ENCODE measurements at places on chromosomes 1 and 21.

DNA sequence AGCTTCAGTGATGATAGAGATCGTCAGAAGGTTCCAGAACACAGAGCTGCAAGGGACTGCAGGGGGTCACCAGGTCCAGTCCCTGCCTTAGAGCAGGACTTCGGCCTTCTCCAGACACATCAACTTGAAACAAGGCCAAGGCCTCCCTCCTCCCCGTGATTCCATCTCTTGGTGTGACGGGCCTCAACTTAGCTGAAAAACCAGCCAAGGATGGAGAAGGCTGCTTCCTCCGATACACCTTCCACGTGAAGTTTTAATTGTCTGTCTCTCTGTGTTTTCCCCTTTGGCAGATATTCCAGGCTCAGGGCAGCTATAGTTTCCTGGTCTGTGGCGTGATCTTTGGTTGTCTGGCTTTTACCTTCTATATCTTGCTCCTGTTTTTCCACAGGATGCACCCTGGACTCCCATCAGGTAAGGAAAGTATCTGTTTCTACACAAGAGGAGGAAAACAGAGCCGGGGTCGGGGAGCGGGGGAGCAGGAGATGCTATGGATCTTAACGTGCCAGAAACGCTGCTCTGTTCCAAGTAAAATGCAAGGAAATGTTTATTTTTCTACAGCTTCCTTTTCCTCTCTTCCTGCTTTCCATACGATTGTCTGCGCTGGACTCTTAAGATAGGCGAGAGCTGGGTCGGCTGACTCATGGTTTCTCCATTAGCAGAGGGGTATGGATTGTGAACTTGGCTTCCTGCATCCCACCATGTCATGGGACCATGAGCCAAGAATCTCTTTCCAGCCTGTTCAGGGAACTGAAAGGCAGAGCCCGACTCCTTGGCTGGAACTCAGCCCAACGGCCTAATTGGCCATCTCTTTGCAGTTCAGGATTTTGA, 32.8 kb downstream of the ELK4 start:
- DNase-seq = no peak

GRCh38 chr1:69410893-69411292, 156.8 kb upstream of the LRRC7 start:
- no peak for DNase-seq

DNA sequence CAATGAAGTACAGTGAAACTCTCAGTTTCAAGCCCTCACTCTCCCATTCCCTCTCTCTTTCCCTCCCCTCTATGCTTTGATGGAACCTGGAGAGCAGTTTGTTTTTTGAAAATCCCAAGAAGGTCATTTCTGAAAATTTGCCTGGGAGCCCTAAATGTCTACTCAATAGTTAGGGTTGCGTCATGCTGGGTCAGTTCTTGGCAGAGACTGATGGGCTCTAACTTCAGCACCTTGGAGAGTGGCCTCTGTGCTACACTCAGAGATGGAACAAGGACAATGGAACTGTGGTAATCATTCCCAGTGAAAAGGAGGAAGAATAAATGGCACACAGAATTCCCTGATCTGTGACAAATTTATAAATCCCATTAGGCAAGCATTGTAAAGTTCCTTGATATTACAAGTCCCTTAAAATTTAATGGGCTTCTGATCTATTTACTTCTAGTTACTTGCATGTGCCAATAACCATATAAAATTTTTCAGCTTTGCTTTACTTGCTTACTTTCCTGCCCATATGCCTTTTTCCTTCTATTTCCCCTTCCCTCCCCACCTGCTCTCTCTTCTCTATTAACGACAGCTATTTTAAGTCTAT, 182.9 kb upstream of the KCND3 start:
- peak; percentile 51 for DNase-seq

DNA sequence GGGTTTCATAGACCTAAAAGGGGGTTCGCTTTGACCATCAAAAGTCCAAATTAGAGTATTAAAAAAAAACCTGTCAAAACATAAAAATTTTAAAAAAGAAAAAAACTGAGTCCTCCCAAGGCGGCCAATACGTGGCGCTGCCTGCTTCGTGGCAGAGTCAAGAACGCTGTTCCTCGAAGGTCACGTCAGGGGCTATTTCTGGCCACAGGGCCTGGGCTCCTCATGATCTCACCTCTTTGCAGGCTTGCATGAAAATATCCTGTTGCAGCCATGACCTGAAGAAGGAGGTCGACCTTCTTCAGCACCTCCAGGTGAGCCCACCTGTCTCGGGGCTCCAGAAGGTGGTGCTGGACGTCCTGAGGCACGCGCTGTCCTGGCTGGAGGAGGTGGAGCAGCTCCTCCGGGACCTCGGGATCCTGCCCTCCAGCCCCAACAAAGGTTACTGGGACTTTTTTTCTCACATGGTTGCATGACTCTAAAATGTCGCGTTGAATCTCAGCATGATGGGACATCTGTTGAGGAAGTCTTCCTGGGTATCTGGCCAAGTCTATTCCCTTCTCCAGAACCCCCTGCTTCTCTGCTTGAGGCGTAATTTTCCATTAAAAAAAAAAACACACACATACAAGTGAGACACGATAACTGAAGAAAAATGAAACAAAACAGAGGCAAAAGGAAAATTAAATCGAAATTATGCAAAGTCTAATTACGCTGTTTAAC, 80.4 kb upstream of the EFHD2 start:
- no peak for DNase-seq

DNA sequence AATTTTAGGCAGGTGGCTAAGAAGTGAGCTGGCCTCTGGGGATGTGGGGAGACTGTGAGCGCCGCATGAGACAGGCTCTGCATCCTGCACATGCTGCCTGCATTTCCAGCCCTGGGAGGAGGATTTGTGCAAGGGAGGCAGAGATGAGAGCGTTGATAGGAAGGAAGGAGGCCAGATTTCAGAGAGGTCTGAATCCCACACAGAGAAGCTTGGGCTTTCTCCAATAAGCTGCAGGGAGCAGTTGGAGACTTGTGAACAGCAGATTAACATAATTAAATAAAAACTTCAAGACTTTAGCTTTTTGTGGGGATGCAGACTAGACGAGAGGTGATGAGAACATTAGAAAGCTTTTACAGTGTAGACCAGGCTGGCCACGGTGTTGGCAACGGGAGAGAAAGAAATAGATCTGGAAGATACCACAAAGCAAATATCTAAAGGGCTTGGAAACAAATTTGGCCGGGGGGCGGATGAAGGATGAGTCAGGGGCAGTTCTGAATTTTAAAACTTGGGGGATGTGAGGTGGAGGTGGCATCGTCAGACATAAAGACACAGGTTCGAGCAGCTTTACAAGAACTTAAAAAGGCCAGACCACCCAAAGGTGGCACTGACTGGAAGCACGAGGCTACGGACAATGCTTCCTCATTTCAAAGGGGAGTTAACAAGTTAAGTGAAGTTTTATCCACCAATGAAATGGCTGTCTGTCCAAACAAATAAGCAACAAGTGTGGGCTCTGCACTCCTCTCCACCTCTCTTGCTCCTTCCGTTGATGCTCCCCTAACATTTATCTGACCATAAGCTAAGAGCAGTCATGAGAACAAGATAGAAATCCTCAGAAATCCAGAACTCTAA, 57.0 kb downstream of the HIVEP3 start:
- peak; percentile 16 for DNase-seq

GRCh38 chr21:31008355-31008754, 29.9 kb downstream of the KRTAP19-8 start:
- no peak for DNase-seq

DNA sequence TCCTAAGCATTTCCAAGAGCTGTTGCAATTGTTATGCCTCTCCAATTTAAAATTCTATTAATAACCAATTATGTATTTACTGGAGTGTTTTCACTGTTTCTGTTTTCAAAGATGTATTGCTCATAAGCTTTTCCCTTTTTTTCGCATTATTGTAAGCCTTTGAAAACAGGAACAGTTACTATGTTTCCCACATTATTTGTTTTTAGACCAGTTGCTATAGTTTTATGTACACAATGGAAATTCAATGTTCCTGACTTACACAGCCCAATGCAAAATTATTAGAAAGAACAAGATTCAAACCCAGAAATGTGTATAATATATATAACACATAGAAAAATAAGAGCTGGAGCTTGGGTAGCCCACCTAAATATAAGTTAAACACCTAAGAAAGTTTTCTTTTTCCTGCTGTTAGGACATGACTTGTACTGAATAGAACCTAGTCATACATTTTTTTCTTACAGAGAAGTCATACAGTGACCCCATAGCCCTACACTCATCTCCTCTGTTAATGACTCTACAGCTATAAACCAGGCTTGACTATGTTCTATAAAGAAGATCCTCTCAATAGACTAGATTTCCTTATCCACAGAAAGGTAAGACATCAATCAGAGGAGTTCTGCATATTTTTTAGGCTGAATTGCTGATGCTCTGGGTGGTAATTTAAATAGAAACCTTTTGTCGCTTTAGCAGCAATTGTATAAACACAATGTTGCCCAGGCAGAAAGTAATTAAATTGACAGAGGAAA, 299.6 kb downstream of the USH2A start:
- DNase-seq = no peak

GRCh38 chr1:115951560-115951959, 24.8 kb upstream of the SLC22A15 start:
- DNase-seq = no peak

DNA sequence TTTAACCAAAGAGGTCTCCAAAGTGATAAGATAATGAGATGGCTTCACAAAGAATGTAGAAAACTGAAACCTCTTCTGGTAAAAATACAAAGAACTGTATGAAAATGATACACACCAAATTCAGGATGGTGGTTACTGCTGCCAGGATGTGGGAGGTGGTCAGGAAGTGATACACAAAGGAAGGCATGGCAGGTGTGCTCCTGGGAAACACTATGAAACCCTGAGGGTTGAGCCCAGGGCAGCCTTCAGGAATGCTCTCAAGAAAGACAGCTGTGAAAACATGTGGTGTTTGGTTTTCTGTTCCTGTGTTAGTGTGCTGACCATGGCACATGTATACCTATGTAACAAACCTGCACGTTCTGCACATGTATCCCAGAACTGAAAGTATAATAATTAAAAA, 109.3 kb downstream of the NTNG1 start:
- peak; percentile 71 for DNase-seq

- DNase-seq = no peak
Measured at GRCh38 chr1:44359234-44359935, 4.3 kb upstream of the ERI3 start.

GRCh38 chr1:245079021-245079609, 75.7 kb upstream of the KIF26B start:
- no peak for DNase-seq

DNA sequence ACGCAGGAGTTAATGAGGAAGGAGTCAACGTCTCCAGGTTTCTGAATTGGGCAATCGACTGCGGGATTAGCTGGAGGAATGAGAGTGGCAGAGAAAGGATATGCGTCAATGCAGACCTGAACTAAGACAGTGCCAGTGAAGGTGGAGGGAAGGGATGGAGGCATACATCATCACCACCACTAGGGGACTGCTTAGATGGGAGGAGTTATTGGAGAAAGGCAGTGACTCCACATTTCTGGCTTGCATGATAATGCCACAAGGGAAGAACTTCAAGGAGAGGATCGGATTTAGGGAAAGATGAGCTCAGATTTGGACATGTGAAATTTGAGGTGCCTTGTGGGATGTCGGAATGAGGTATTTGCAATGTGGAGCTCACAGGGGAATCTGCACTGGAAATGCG, 17.5 kb downstream of the VASH2 start:
- peak; percentile 5 for DNase-seq

GRCh38 chr1:56911098-56911938, 54.5 kb downstream of the C8B start:
- DNase-seq = peak; percentile 22

GRCh38 chr1:195376190-195376589, 1232.0 kb downstream of the KCNT2 start:
- DNase-seq = no peak

GRCh38 chr1:230037261-230037660, 29.8 kb upstream of the GALNT2 start:
- DNase-seq = no peak

DNA sequence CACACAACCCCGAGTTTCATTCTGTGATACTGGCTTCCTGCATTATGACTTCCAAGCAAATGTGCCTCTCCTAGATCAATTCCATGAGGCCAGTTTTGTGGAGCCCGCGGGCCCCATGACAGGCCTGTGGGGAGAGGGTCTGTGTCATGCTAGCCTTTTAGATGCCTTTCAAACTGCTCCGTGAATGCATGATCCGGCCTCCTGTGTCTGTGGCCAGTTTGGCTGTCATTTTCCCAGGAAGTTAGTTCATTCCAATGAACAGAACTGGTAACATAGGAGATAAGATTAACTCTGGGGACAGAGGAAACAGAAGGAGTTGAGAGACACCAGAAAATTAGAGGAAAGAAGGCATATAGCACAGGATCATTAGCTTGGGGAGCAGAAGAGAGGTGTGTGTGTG, 3.2 kb downstream of the FNDC7 start:
- no peak for DNase-seq

DNA sequence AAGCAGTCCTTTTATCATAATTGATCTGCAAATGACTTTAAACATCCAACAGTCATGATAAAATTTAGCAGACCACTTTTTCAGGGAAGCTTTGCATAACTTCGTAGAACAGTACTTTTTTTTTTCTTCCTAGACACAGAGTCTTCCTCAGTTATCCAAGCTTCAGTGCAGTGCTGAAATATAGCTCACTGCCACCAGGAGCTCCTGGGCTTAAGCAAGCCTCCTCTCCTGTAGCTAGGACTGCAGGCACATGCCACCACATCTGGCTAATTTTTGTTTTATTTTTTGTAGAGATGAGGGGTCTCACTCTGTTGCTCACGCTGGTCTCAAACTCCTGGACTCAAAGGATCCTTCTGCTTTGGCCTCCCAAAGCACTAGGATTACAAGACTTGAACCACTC, 3.8 kb downstream of the F13B start:
- no peak for DNase-seq

DNA sequence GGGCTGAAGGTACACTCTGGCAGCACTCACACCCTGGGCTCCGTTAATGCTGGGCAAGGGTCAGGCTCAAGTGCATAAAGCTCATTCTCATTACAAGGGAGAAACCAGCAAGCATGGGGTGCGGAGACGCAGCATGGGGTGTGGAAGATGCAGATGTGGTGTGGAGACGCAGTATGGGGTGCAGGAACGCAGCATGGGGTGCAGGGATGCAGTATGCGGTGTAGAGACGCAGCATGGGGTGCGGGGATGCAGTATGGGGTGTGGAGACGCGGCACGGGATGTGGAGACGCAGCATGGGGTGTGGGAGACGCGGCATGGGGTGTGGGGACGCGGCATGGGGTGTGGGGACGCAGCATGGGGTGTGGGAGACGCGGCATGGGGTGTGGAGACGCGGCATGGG, 390.7 kb downstream of the NPHP4 start:
- DNase-seq = no peak

GRCh38 chr1:161098210-161099068, at the start of gene KLHDC9:
KLHDC9 (plus strand) TSS chr1:161098361; CDS start chr1:161098536, 175 bp downstream.
- DNase-seq = no peak

DNA sequence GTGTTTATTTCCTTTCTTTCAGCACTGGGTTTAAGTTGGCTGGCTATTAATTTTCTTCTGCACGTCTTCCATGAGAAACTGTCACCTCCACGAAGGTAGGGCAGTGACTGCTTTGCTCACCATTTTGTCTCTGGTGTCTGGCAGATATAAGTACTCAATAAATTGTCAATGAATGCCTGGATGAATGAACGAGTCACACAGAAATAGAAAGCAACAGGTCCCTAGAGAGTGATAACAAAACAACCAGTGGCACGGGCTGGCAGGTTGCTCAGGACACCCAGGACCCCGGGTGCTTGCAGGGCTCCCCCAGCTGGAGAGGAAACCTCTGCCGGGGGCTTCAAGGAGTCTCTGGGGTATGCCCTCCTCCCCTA, 3.2 kb upstream of the MYOC start:
- DNase-seq = no peak

- DNase-seq = no peak
Measured at GRCh38 chr1:238789916-238790667, 596.3 kb upstream of the CHRM3 start.

All from NCI-H226 (cell line).